ENCODE measurements at places on chromosomes 5 and 9.
A peak's percentile ranks its signal among the peaks of the same experiment; 100 is the strongest.

- no peak for DNase-seq
These were observed 11.2 kb downstream of the ANKS6 start for GRCh38 chr9:98784831-98785806.

GRCh38 chr9:134356496-134357470 lies 30.5 kb downstream of the RXRA start:
- DNase-seq = no peak

DNA sequence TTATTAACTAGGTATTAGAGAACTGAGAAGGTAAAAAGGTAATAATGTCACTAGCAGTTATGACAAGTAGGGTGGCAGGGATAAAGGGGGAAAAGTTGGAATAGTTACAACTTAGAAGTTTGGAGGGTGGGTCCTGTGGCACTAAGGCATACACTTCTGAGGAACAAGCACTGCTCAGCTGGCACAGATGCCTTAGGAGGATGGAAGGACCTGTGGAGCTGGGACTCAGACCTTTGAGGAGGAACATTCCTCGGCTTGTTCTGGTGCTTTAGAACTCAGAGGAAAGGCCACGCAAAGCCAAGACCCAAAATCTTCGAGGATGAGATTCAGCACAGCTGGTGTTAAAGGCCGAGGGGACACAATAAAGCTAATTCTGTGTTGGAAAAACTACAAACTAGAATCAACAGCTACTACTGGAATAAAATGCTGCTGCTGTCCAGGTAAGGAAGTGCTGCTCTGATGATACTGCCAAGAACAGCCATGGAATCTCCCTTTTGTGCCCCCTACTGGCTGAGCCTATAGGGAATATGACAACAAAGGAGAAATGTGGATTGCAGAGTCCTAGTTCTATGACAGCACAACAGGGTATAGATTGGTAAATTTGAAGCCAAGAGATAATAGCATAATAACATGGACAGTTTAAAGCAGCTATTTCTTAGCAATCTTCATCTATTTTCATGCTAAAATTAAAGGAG lies 126.7 kb downstream of the SLC25A46 start:
- peak; percentile 33 for DNase-seq

- peak; percentile 70 for DNase-seq
These were observed 194.8 kb downstream of the HSPA4 start for GRCh38 chr5:133246376-133247150.

DNA sequence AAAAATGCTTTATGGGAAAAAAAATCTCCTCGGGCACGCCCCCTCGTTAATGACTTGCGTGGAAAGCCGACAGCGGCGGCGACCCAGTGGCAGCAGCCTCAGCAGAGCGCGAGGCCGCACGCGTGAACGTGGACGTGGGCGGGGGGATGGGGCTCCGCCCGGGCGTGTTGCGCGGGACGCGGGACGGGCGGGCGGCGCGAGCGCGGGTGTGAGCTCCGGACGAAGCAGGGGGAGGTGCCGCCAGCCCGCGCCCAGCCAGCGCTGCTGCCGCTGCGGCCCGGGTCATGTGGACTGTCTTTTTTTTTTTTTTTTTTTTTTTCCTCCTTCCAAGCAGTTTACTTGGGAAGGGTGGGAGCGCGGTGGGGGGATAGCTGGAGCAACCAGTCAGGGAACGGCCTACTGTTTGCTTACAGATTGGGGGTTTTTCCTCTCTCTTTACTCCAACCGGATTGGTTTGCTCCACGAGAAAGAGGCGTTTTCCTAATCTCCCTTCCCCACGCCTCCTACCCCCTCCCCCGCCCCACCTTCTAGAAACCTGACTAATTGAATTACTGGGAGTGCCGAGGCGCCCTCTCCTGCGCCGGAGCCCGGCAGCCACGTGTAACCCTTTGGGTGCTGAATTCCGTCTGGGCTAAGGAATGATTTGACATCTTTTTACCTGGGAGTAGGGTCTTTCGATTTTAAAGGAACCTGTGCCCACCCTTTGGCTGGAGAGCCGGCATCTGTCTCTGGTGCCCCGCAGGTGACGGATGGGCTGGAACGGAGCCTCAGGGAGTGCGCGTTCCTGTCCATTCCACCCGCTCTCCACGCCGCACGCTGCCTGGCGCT lies 1.7 kb upstream of the EFNA5 start:
- DNase-seq = peak; percentile 94

DNA sequence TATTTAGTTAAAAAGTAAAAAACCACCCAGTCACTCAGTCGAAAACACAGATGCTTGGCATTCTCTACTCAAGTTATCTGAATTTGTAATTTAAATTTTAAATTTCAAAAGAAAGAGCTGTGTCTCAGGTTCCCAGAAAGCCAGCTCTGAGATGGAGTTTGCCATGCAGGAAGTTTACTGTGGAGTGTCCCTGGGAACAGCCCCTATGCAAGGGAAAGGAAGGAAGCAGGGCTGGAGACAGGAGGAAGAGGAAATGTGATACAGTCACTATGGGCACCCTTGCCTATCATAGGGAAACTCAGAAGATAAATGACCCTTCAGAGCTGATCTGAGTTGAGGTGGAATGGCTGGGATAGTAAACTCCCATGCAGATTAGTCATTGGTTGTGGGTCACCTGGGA lies 408.8 kb upstream of the ACTBL2 start:
- DNase-seq = no peak

- no peak for DNase-seq
These were observed 183.7 kb downstream of the RGS3 start for GRCh38 chr9:113646946-113647914.

GRCh38 chr9:5582835-5583195 lies 46.1 kb upstream of the RIC1 start:
- peak; percentile 85 for DNase-seq

DNA sequence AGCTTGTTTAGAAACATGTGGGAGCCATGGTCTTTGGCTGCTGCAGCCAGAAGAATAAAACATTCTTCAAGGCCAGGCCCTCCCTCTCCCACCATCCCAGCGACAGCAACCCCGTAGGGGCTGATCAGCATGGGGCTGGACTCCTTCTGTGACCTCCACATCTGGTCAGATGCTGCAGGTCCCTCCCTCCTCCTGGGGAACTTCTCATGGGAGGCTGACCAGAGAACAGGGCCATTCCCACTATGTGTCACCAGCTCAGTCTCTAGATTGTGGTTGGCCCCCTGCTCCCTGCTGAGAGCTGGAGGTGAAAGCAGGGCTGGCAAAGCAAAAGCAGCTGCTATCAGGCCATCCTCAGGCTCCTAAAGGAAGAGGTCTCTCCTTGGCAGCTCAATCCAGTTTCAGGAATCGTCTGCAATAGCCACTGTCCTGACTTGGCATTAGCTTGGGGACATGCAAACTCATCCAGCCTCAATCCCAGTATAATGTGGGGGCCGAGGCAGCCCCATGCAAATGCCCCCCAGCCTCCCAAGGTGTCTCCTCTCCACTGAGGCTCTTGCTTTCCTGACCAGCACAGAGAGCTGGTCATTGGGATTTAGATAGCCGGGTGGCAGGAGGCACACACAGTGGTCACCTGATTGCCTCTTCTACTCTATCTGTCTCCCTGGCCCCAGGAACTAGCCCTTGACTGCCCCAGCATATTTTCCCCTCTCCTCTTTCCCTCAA lies 81.5 kb downstream of the NRG2 start:
- no peak for DNase-seq

DNA sequence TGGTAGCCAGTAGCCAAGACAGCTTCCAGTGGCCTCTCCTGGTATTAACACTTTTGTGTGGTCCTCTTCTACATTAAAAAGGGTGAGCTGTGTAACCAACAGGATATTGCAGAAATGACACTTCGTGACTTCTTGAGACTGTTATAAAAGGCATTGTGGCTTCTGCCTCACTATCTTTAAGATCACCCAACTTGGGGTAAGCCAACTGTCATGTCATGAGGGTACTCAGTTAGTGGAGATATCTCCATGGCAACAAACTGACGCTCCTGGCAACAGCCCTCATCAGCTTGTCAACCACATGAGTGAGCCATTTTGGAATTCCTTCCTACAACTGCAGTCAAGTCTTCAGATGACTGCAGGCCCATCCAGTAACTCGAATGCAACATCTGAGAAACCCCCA lies 121.7 kb downstream of the DEPDC1B start:
- DNase-seq = no peak

GRCh38 chr5:175597718-175598117 lies 60.2 kb upstream of the HRH2 start:
- no peak for DNase-seq

DNA sequence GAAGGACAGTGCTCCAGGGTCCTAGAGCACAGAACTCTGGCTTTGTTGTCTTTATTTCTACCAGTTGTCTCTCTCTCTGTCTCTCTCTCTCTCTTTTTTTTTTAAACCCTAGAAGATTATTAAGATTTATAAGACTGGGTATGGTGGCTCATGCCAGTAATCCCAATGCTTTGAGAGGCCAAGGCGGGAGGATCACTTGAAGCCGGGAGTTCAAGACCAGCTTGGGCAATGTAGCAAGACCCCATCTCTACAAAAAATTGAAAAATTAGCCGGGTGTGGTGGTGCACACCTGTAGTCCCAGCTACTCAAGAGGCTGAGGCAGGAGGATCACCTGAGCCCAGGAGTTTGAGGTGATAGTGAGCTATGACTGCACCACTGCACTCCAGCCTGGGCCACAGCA lies 65.0 kb upstream of the ABL1 start:
- no peak for DNase-seq
